HS-5 (cell line): ENCODE measurements at places on chromosomes 1 and 21.

- DNase-seq: no peak
These were observed 130.6 kb upstream of the CACNA1E start for GRCh38 chr1:181352695-181353094.

DNA sequence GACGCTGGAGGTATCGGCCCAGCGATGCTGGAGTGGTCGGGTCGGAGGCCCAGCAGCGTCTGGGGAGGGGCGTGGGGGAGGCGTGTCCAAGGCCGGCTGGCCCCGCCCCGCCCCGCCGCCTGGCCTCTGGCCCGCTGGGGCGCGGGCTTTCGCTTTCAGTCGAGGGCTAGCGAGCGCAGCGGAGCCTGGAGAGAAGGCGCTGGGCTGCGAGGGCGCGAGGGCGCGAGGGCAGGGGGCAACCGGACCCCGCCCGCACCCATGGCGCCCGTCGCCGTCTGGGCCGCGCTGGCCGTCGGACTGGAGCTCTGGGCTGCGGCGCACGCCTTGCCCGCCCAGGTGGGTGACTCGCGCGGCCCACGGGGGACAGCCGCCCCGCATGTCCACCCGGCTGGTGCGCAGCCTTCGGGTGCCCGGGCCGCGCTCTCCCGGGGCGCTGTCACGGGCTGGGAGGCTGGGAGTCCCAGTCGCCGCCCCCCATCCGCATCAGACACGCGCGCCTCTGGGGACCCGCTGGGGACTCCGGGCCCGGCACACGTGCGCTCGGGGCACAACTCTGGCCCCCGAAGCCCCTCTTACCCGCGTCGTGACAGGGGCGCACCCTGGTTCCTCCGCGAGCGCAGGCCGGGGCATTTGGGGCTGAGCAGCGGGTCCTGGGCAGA lies at the start of gene TNFRSF1B:
Gene TNFRSF1B (plus strand): TSS at position 158 of the 659 bp plus-strand sequence. CDS start 101 bp downstream, at position 259.
- no peak for DNase-seq

DNA sequence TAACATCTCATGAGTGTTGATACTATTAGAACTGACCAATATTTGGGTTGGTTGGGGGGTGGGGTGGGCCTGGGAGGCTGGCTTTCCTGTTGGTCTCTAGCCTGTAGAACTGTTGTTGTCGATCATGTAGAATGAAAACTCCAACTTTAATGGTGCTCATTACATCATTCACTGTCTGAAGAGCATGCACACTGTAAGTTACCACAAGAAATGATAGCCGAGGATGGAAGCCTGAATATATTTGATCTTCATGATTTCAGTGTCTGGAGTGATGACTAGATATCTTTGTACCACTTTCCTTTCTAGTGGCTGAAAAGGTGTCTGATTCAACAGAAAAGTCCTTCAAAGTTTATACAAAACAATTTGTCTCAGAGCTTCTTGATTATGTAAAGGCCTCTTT lies 123.6 kb downstream of the XCL2 start:
- DNase-seq: no peak

DNA sequence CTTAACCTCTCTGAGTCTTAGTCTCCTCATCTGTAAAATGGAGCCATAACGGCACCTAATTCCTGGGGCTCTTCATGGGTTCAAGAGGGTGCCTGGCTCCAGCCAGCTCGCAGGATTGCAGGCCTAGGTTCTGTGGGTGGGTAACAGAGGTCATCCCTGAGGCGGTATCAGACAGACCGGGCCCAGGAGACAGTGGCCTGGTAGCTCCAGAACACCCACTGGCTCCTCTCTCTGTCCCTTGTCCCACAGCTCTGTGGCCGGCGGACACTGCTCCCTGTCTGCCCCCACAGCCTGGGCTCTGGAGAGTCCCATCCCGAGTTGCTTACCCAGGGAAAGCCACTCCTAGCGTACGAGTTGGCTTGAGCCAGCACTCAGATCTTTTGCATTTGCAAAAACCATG lies 150.3 kb downstream of the PEX14 start:
- DNase-seq: no peak

DNA sequence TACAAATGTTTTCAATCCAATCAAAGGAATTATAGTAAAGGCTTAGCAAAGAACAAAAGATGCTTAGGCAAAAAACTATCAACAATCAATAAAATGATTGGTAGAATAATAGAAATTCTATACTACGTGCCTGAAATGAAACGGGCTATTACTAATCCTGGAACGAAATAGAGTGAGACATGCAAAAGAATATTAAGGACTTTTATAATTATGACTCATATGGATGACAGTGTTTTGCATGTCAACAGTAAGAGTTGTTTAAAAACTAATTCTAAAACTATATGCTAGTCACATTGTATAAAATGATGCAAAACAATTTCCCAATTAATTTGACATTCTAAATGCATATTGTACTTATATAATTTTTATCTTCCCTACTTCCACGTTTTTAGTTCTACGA lies 35.6 kb downstream of the LRRIQ3 start:
- DNase-seq: no peak

- DNase-seq: no peak
These were observed 32.2 kb upstream of the DIP2A start for GRCh38 chr21:46426313-46427046.

DNA sequence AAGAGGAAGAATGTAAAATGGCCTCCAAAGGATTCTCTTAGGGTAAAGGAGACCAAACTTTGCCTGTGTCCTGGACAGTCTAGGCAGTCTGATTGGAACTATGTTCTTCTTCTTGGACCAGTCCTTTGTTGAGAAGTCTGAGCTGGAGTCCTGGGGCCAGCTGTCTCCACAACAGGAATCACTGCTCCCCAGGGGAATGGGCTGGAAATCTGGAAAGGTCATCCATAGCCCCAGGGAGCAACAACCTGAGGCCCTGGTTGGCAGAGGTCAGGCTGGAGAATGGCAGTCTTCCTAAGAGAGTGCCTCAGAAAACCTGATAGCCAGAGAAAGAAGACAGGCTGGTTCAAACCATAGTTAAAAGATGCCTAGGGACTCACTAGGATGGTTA lies 68.7 kb downstream of the PLXNA2 start:
- DNase-seq: no peak

DNA sequence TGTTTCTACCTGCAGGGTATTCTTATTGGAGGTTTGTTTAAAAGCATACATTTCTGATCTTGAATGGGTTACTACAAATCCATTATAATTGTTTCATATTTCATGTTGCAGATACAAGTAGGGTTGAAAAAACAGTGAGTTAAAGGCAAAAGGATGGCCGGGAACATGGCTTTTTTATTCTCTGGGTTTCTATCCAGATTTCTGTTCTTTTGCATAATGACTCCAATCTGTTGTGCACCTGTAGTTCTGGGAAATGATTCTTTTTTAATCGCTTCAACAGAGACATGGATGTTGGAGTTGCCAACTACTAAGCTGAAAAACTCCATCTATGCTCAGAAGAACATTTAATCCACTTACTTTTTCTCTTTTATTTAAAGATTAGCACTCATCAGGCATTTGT lies 2.7 kb upstream of the ADAMTS1 start:
- no peak for DNase-seq

DNA sequence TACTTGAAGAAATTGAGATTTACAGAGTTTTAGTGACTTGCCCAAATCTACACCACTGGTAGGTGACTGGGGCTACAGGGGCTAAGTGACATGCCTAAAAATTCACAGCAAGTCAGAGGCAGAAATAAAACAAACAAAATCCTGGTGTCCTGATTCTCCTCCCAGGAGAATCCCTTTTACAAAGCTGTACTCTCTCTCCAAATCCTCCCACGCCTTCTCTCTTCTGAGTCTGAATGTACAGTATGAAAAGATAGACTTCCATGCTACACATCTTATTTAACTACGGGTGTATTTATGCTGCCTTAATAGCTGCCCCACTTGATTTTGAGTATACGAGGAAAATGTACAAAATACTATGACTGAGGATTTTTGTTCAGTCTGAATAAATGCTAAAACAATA lies 65.4 kb downstream of the SGIP1 start:
- DNase-seq: no peak

GRCh38 chr1:58587667-58588066 lies 10.6 kb upstream of the TACSTD2 start:
- DNase-seq: no peak

DNA sequence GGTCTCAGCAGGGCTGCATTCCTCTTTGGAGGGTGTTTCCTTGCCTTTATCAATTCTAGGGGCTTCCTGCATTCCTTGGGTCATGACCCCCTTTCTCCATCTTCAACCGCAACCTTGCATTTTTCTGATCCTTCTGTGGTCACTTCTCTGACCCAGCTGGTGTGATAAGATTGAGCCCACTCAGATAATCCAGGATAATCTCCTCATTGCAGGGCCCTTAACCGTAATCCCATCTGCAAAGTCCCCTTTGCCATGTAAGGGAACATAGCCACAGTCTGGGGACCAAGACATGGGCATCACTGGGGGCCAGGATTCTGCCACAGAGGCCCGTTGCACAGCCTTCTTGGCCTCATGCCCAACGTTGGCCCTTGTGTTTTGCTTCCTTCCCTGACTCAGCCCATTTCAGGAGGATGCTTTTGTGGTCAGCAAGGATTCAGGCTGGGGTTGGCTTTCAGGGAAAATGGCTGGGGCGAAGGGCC lies 35.0 kb upstream of the IL19 start:
- no peak for DNase-seq

DNA sequence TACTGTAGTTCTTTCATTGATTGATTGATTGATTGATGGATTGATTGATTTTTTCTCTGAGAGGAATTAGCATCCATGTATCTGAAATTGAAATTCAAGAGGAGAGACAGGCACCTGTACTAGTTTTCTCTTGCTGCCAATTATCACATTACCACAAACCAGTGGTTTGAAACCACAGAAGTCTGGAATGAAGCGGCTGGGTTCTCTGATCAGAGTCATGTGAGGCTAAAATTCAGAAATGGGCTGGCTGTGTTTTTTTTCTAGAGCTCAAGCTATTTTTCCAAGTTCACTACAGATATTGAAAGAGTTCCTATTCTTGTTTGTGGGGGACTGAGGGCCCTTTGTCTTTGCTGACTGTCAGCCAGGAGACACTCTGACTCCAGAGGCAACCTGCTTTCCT lies 10.0 kb downstream of the NBPF3 start:
- DNase-seq: no peak

GRCh38 chr1:229913489-229913888 lies 153.5 kb upstream of the GALNT2 start:
- no peak for DNase-seq
